Renal cortical epithelial cell (primary cell): ENCODE measurements at places on chromosomes 7 and 10. TPM values are rescaled to one million over a fixed set of nuclear protein-coding genes. Genes with fewer than 3 reads are reported as not detected.
A peak's percentile ranks its signal among the peaks of the same experiment; 100 is the strongest.

Gene ITGA8
- under 0.01 and 0.05 TPM in 2 replicates for total RNA-seq

Gene CCAR1
- total RNA-seq = 19.4 and 54.3 TPM in 2 replicates

Gene NFE2L3
- 49.2 and 94.1 TPM in 2 replicates for total RNA-seq

Gene TLX1
- not detected in 2 replicates for total RNA-seq

Gene HOXA13
- under 0.01 TPM in 1 of 2 replicates, not detected in the other for total RNA-seq

Gene CHAT
- not detected in 2 replicates for total RNA-seq

Gene TWIST1
- not detected in 2 replicates for total RNA-seq

Gene NKX1-2
- total RNA-seq = not detected in 2 replicates

Gene GIMAP7
- 0.05 and 0.35 TPM in 2 replicates for total RNA-seq

Gene CADPS2
- total RNA-seq = 8.7 and 14.6 TPM in 2 replicates

Gene PDK4
- total RNA-seq = 1.9 and 5.8 TPM in 2 replicates

Gene C10orf143
- 0.85 TPM in 1 of 2 replicates, not detected in the other for total RNA-seq

DNA sequence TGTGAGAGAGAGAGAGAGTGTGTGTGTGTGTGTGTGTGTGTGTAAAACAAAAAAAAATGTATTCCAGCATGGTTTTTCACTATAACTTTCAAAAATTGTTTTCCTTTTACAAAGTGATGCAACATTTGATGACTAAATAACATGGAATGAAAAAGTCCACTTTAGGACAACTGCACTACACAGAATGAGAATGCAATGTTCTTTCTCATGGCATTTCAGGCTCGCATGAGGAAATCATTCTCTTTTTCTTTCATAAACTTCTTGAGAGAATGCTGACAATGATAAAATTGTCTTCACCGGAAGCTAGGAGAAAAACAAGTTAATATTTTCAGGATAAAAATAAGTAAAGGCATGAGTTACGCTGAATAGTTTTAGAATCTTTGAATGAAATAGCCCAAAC lies 53.7 kb downstream of the SLC16A12 start:
- DNase-seq = peak; percentile 98

DNA sequence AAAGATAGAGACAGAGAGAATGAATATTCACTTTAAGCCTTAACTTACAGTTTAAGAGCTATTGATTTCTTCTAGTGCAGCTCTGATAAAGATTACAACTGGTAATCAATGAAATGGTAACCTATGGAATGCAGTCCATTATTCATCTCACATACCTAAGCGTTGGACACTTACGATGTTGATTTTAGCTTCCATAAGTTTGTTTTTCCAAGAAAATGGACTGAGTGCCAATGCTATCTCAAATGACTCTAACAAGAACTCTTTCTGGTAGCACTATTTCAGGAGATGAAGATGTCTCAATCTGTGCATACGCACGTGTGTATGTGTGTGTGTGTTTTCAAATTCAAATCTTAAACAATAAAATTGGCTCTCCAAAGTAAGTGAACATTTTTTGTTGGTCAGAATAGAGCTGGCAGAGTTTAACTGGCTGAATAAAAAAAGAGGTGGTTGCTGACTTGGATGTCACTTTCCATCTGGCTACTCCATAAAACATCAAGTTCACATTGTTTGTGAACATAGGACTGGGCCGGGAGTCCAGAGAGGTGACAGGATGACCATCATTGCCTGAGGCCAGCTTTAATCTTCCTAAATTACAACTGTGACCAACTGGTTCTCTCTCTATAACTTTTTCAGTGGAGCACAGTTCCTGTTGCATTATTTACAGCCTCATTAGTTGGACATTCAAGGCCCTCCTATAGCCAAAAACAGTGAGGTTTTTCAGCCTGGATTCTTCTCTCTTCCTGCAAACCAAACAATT lies 106.9 kb upstream of the CSTF2T start:
- DNase-seq = no peak

DNA sequence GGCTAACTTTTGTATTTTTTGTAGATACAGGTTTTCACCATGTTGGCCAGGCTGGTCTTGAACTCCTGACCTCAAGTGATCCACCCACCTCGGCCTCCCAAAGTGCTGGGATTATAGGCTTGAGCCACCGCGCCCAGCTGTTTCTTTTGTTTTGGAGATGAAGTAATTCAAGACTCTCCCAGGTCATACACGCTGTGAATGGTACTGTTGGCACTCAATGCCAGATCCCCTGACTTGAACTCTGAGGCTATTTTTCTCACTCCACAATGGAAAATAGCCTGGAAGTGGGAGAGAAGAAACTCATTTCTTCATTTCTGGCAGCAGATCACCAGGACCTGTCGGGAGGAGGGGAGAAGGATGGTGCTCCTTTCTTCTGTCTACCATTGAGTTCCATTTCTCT lies 32.4 kb downstream of the BLVRA start:
- no peak for DNase-seq

- DNase-seq = no peak
Measured at GRCh38 chr10:2124135-2124534, 386.8 kb upstream of the ADARB2 start.

- no peak for DNase-seq
Measured at GRCh38 chr10:48748573-48748972, 63.9 kb downstream of the WDFY4 start.

- DNase-seq = no peak
Measured at GRCh38 chr7:151579644-151580043, 59.9 kb upstream of the RHEB start.

GRCh38 chr10:62323751-62324150 lies 50.4 kb upstream of the ZNF365 start:
- DNase-seq = peak; percentile 41

DNA sequence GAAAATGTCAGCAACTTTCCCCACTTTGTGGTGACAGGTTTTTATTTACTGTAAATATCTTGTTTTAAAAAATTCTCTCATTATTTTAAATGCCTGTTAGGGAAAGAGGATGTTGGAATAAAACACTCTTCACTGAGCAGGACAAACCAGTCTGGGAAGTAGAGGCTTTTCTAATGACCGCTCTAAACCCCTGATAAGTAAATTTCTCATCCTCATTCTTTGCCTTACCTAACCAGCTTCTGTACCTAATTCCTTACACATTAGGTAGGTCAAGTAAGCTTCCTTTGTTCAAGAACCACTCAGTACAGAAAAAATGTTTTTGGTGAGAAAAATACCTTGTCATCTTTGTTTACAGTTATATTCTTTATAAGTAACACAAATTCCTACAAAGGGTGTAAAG lies 143.6 kb downstream of the GPR85 start:
- DNase-seq = peak; percentile 10

GRCh38 chr7:107593025-107593410 lies 13.0 kb downstream of the BCAP29 start:
- no peak for DNase-seq

- no peak for DNase-seq
Measured at GRCh38 chr7:139813151-139813550, 15.9 kb upstream of the TBXAS1 start.

DNA sequence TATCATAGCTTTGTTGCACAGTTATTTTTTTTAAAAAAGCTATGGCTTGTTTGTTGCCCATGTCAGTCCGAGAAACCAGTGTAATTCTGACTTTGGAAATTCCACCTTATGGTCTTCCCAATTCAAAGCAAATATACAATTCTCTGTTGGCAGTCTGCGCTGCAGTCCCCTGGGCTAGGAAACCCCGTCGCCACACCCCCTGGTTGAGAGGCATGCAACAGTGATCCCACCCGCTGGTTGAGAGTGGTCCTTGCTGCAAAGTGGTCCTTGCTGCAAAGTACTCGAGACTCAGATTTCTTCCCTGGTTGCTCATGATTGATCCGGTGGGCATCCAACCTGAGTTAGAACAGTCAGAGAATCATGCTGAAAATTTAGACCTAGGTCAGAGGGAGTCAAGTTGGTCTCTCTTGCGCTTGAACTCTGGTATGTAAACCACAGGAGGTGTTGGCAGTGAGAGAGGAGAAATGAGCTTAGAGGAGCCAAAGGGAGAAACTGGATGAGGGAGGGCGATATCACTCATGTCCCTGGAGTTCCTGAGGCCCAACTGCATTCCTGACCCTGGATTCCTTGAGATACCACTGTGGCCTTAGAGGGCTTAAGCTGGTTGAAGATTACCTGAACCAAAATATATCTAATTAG lies 45.0 kb upstream of the STK17A start:
- peak; percentile 87 for DNase-seq

DNA sequence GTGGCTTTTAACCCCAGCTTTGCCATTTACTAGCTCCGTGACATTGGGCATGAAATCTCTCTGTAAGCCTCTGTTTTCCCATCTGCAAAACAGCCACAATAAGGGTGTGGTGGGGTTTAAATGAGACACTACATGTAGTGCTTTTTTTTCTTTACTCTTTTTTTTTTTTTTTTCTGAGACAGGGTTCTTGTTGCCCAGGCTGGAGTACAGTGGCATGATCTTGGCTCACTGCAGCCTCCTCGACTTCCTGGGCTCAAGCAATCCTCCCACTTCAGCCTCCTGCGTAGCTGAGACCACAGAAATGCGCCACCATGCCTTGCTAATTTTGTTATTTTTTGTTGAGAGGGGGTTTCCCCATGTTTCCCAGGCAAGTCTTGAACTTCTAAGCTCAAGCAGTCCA lies 8.3 kb upstream of the DENND10 start:
- DNase-seq = no peak

DNA sequence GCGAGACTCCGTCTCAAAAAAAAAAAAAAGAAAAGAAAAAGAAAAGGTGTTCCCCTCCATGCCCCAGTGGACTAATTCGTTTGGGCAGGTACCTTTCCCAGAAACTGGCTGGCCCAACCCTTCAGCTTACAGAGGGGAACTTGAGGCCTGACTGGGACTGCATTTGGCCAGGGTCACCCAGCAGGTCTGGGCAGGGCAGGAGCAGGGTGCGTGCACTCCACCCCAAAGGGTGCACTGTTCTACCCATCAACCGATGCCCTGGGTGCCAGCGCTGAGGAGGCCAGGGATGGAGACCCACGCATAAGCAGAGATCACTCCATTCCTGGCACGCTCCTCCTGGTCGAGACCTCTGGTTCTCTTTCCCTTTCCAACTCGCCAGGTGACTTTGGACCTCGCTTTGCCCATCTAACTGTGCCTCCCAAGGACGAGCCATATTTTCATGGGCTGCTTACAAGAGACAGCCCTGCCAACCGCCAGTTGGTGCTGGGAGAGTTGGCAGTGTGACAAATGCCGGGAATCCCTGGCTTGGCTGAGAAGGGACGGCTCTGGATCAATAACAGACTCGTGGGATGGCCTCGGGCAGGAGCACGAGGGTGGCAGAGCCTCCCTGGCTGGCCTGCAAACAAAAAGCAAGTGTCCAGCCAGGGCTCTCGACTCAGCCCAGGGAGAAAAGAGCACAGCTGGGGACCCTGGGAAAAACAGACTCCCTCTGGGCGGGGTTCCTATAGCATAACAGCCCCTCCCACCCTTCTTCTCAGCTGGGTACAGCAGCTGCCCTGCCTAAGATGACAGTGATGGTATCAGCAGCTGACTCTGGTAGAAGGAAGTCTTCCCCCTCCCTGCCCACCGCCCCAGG lies 7.9 kb downstream of the HSPB1 start:
- DNase-seq = no peak

DNA sequence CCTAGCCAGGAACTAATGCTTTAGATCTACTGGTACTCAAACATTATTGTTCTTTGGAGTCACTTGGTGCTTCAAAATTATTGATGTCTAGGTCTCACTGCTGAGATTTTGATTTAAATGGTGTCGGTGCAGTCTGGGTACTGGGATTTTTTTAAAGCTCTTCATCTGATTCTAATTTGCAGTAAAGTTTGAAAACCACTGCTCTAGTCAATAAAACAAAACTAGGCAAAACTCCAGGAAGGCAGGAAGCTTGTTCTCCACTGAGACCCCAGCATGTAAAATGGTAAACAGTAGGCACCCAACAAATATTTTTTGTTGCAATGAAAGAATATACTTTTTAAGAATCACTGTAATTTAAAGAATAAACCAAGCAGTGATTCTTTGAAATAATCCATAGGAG lies 49.7 kb downstream of the ADD3 start:
- no peak for DNase-seq

- DNase-seq = peak; percentile 10
Measured at GRCh38 chr10:79003183-79004100, 65.3 kb upstream of the ZMIZ1 start.

DNA sequence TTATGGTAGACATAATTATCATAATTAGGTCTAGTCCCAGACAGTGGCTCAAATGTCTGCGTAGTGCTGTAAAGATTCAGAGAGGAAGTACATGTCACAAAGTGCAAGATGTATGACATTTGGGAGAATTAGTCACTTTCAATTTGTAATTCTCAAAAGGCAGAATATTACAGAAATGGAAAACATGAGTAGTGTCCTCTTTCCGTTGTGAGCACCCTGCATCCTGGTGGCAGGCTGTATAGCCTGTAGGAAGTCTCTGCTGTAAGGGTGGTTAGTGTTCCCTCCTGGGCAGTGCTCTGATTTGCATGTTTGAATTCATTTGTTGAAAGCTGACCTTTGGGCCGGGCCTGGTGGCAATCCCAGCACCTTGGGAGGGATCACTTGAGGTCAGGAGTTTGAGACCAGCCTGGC lies 17.0 kb downstream of the CDK14 start:
- no peak for DNase-seq

GRCh38 chr10:112235141-112235540 lies 48.1 kb upstream of the TECTB start:
- DNase-seq = no peak

DNA sequence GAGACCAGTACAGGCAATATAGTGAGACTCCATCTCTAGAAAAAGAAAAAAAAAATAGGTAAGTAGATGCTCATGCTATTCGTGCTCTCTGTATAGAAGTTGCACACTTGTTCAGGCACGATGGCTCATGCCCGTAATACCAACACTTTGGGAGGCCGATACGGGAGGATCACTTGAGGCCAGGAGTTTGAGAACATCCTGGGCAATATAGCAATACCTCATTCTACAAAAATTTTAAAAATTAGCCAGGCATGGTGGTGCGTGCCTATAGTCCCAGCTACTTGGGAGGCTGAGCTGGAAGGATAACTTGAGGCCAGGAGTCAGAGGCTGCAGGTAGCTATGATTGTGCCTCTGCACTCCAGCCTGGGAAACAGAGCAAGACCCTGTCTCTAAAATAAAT lies 17.2 kb upstream of the NPTX2 start:
- DNase-seq = no peak

DNA sequence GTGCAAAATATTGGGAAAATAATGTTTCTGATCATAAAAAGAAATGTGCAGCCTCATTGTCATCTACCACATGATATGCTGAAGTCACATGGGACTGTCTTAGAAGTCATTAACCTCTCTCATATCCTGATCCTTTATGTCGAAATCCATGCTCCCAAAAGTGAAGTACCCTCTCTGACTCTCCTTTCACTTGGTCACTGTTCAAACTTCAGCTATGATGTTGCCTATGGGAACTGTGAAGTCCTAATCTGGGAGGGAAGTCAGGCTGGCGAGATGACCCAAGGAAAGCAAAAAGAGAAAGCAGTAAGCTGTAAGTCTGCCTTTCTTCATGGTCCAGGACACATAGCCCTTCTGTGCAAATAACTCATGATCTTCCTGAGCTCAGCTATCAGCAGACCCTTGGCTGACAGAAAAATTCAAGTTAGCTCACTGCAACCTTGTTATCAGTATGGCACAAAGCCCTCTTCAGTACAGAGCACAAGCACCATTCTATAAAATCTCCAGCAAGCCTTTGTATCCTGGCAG lies 29.5 kb downstream of the WASL start:
- no peak for DNase-seq

- DNase-seq = no peak
Measured at GRCh38 chr10:78830976-78831375, 237.8 kb upstream of the ZMIZ1 start.
